A549 (cell line): ENCODE measurements at places on chromosomes 1 and 21.

DNA sequence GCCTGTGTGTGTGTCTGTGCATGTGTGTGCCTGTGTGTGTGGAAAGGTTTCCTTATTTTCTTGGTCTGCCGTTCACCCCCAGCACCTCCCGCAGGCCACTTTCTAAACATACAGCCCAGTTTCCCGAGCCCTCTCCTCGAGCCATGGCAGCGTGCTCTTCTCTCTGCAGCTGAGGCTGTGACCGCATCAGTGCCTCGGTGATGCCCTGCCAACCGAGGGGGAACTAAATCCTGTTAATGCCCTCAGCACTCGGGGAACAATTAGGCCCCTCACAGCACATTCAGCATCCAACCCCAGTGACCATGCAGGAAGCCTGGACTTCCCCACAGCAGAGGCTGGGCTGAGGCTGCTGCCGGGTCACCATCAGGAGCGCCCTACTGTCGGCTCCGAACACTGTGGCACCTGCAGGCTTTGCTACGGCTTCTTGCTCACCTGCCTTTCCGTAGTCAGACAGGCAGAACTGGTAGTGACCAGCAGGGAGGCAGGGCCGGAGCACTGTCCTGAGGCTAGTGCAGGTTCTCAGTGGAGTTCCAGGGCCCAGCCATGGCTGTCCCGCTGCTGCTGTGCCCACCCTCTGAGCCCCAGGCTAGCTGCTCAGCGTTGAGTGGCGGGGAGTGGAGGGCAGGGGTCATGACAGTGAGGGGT, 8.1 kb downstream of the GPR137B start:
- no peak for DNase-seq

- no peak for DNase-seq
These were observed 263.5 kb downstream of the LMO4 start for GRCh38 chr1:87592156-87592555.

DNA sequence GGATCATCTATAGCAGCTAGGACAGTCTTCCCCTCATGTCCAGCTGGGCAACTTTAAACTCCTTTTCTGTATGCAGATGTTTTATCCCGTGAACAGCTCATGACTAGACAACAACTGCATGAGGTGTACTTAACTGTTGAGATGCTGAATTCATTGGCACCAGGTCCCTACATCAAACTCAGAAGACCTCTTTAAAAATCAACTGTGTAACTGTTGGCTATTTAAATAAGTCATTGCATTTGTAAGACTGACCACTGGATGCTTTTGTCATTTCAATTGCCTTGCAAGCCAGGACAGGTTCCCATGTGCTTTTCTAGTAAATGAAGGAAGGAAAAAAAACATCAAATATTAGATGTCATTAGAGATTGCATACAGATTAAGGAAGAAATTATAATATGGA, 28.3 kb upstream of the GORAB start:
- no peak for DNase-seq

DNA sequence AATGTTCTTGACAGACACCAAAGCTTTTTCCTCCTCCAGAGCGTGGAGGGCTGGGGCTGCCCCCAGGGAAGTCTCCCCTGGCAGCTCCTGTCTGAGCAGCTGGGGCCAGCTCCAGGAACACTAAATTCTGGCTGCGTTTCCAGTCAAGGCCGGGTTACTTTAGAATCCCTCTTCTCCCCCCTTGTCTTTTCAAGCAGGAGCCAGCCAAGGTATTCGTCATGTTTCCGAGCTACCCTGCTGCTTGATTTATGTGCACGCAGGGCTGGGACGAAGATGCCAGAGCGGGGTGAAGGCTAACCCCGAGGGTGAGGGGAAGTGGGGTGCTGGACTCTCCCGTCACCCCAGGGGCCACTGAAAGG, 68.1 kb upstream of the ANGPTL1 start:
- no peak for DNase-seq

DNA sequence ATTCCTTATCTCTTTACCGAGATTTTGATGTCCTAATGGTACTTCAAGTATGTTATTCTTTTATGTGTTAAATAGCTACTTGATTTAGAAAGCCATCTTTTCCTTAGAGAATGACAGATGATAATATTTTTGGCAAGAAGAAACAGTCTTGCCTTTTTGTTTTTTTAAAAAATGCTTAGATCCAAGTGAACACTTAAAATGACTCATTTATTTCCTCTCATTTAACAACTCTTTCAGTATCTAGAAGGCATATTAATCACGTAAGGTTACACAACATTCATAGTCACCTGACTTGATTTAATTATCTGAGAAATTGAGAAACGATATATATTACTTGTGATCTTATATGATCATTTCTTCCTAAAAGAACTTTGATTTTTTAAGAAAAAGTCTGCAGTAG, 52.4 kb downstream of the SUCO start:
- DNase-seq, result no peak

DNA sequence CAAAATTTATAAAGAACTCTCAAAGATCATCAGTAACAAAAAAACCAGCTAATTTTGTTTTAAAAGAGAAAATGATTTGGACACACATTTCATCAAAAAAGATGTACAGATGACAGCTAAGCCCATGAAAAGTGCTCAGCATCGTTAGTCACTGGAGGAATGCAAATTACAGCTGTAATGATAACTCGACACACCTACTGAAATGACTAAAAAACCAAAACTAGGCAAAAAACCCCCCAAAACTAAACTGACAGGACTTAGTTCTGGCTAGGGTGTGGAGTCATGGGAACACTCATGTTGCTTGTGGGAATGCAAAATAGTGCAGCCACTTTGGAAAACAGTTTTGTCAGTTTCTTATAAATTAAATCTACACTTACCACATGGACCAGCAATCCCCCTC, 59.5 kb downstream of the CNIH3 start:
- DNase-seq, result no peak

GRCh38 chr1:224879162-224879803, 50.2 kb upstream of the DNAH14 start:
- peak; percentile 14 for DNase-seq

- no peak for DNase-seq
These were observed 1.9 kb upstream of the FOXJ3 start for GRCh38 chr1:42336978-42337377.

- no peak for DNase-seq
These were observed 328.9 kb downstream of the PAPPA2 start for GRCh38 chr1:176791906-176792305.

DNA sequence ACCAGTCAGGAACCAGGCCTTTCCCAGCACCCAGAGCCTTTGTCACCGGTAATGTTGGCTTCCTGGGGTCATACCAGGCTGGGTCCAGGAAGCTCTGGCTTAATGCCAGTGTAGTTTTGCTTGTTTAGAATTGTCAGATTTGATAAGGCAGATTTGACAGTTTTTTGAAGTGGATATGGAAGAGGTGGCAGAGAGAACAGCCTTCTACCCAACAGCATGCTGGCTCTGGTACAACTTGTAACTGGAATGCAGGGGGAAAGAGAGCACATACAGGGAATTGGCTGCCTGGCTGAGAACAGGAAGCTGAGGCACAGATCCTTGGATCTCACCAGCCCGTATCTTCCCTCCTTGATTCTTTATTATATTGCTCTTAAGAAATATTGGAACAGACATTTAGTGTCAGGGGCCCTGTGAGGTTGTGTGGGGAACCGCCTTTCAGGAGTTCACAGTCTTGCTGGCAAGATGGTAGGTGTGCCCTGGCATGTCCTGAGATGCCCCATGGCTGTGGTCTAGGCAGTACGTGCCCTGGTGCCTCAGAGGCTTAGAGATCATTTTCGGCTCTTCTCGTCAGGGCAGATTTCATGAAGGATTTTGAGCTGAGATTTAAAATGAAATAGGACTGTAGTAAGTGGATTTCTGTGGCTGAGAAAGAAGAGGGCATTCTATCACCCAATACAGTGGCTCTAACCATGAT, 227.0 kb downstream of the PBX1 start:
- DNase-seq, result no peak

- DNase-seq, result no peak
These were observed 321.2 kb downstream of the VAV3 start for GRCh38 chr1:107643766-107644165.

- peak; percentile 41 for DNase-seq
These were observed at the start of gene NEXN for GRCh38 chr1:77888081-77888780. TSS of gene NEXN (plus strand) at chr1:77888624. CDS start at chr1:77916107, 27,483 bp downstream.

- peak; percentile 18 for DNase-seq
These were observed 9.2 kb upstream of the KCNQ4 start for GRCh38 chr1:40774266-40774998.

DNA sequence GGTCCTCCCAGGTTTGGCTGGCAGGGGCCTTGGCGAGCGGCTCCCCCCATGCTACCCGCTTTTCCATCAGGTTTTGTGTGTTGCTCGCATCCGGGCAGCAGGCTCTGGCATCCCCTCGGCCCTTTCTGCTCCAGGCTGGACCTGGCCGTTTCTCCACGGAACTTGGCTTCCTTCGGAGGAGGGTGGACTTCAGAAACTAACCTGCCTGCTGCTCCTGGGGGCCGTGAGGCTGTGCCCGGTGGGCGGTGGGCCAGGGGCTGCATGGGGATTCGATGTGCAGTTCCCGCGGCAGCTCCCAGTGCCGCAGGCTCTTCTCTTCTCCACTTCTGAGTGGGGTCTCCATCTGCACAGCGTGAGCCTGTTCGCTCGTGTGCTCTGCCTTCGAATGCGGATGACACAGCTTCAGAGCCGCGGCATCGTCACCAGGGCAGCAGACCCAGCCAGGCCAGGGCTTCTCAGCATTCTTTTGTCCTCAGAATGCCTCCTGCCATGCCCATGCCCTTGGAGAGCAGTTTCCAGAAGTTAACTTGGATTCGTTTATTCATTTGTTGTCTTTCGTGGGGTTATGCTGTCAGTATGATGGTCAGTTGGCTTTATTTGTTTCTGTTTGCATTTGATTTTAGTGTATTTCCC, 36.4 kb downstream of the PRKCZ start:
- DNase-seq, result no peak

DNA sequence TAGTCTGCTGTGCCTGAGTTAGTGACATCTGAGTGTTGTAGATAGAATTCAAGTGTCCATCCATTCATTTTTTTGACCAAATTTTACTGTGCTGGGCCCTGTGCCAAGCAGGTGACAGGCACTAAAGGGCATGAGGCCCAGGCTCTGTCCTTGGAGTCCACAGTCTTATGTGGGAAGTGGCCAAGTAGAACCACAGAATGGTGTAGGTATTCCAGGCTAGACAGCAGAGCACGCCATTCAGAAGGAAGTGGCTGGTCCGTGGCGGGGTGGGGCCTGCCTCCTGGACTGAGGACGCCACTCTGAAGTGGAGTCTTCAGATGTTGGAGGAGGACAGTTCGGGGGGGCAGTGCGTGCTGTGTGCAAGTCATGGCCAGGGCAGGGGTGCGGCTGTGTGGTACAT, 68.9 kb upstream of the ACTL8 start:
- DNase-seq, result no peak

- no peak for DNase-seq
These were observed 4.5 kb downstream of the AJAP1 start for GRCh38 chr1:4658643-4659628.

DNA sequence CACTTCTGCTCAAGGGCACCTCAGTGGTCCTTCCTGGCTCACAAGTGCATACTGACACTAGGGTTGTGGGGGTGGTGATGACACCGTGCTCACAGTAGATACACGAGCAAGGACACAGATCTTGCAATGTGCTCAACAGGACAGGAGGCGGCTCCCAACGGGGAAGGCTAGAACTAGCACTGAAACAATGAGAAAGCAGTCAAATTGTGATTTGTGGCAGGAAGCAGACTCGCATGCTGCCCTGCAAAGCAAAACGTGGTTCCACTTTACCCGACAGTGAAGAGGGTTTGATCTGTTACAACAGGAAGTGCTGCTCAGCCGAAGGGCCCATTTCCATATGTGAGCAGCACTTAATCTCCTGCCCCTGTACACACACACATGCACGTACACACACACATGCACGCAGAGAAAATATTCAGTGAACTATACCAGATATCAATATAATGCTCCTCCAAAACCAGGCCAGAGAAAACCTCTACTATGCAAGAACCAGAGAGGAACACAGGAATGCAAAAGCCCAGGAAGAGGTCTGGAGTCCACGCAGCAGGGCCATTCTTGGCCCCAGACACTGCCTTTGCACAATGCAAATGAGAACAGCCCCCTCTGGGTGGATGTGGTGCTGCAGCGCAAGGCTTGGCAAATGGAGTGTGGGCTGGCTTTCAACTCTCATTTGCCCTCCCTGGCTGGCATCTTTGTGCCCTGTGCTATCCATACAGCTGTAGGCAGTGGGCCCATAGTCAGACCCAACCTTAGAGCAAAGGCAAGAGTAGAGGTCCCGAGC, 47.1 kb downstream of the KANK4 start:
- no peak for DNase-seq

- DNase-seq, result no peak
These were observed 14.0 kb upstream of the SGIP1 start for GRCh38 chr1:66519992-66520391.

GRCh38 chr1:150168960-150169601, 19.4 kb downstream of the PLEKHO1 start:
- peak; percentile 65 for DNase-seq

DNA sequence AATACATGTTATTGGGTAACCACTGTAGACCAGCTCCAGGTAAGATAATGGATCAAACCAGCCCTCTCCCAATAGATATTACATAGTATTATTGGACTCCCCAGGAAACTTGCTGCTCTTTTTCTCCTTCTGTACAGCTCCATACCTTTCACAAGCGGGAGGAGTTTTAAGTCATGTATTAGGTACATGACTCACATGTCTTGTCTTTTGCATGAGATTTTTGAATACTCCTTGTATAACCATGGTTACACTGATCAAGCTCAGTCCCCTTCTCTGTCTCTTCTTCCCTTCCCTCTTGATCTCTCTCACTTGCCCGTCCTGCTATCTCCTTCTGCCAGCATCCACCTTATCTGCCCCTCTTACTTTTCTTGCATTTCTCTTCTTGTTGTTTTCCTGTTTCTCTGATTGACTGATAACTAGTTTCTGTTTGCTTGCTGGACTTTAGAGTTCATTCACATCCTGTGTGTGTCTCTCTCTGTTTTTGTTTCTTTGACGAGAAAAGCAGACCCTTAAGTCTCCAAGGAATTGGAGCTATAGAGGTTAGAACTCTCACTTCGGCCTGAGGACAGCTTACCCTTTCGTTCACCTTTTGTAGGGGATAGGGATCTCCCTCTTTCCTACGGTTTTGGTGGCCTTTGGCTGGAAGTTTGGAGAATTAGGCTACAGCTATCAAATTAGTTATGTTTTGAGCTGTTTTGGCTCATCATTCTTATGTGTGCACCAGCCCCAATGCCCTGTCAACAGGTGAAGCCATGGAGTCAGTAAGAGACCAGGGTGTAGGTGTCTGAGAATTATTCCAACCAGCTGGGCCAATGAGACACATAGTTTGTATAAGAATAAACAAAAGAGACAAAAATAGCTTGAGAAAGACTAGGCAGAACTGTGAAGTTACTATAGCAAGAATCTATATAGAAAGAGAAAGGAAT, 49.0 kb upstream of the ASB17 start:
- DNase-seq, result no peak
